ENCODE measurements at places on chromosomes 11 and 22.
A peak's percentile ranks its signal among the peaks of the same experiment; 100 is the strongest.

GRCh38 chr22:31826443-31826842 lies 72.6 kb downstream of the DEPDC5 start:
- DNase-seq: no peak

DNA sequence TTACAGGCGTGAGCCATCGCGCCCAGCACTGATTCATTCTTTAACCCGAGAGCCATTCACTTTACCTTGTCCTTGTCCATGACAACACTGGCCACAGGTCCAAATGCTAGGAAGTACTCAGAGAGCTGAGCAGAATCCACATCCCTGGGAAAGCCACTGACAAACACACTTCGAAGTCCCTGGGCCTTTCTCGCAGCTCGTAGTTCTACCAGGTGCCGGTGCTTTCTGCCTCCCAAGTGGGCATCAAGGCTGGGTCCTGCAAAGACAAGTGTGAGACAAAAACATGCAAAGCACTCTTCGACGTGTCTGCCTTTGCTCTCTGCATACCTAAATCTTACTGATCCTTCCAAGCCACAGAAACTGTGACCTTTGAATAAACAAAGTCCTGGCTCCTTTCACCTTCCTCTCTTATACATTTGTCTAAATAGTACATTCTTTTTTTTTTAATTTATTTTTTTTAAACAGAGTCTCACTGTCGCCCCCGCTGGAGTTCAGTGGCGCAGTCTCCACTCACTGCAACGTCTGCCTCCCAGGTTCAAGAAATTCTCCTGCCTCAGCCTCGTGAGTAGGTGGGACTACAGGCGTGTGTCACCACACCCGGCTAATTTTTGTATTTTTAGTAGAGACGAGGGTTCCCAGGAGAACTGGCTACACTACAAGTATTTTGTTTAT lies 2.2 kb downstream of the TUT1 start:
- DNase-seq: no peak

- DNase-seq: no peak
Measured at GRCh38 chr11:36360826-36361415, 64.8 kb downstream of the PRR5L start.

DNA sequence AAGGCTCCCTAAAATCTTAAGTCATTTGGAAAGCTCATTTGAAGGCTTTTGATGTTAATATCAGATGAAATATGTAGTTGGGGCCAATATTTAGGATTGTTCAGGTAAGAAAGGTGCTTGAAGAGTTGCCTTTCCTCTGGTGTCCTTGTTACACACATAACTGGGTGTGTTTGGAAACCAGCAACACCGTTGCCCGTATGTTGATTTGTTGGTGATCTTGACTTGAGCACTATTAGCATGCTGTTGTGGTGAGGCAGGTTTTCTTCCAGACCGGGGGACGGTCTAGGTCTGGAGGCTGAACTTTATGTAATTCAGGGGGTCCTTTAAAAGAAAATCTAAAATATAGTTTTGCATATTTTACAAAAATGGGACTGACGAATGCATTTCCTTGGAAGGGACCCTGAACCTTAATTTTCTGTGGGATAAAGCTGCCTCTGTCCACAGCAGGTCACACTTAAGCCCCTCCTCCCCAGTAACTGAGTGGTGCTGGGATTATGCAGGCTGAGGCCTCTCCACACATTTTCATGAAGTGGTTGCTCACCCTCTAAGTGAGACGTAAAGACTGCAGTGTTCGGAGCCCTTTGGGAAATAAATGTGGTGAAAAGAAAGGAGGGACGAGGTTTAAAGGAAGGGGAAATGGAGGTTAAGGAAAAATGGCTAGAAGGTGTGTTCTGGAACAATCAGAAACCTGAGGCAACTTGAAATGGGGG lies 1.8 kb downstream of the YWHAH start:
- no peak for DNase-seq

GRCh38 chr11:18726040-18726439 lies at the start of gene IGSF22:
Gene IGSF22 (minus strand): TSS chr11:18726188. CDS start chr11:18724236, 1,952 bp downstream.
- no peak for DNase-seq

GRCh38 chr11:113279591-113279990 lies 34.8 kb upstream of the TTC12 start:
- no peak for DNase-seq

GRCh38 chr22:25219211-25219689 lies at the start of gene CRYBB2:
Gene CRYBB2 (plus strand): TSS chr22:25219639. CDS start chr22:25221430, 1,791 bp downstream.
- no peak for DNase-seq

- DNase-seq: peak; percentile 56
Measured at GRCh38 chr11:62928011-62928410, 6.8 kb upstream of the CHRM1 start.

DNA sequence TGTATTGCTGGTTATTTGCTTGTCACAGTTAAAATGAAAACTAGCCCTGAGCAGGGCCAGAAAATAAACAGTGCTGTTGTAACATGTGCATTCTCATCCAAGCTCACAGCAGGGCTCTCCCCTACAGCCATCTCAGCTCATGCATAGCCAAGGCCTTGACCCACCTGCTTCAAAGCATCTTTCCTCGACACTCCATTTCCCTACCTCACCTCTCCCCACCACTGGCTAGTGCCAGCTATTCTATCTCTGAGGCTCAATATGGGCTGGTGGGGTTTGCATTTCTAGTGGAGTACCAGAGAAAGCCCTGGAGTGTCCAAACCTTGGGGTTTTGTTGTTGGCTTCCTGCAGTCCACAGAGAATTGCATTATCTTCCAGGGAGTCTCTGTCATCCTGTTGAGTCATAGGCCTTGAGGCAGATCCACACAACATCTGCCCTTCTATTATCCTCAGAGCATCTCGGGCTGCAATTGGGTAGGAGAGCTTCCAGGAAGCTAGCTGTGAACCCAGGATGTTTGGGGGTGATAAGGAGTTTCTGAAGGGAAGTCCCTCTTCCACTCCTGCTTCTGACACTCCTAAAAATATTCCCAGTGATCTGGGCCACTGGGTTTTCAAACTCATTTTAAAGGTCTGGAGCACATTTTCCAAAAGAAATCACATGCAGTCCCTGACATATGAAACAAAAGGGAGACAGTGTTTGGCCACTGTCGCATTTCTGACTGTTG lies 36.1 kb upstream of the AMOTL1 start:
- no peak for DNase-seq

DNA sequence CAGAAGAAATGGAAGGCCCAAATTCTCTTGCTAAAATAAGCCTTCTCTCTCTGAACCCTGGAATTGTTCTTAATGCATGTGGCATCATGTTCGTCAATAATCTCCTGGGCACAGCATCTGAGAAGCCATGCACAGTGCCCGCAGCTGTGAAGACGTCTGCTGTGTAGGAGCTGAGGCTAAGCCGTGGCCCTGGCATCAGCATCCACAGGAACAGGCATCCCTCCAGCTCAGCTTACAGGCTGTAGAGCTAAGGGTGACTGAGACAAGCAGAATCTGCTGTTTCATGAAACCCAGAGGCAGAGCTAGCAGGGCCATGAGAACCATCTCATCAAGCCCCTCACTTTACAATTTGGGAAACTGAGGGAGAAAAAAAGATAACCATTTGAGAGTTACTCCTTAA lies 60.6 kb downstream of the SEZ6L start:
- no peak for DNase-seq

GRCh38 chr11:18046116-18046777 lies at the start of gene TPH1:
Gene TPH1 (minus strand): TSS chr11:18046269. CDS start chr11:18040762, 5,507 bp downstream.
- DNase-seq: no peak

- no peak for DNase-seq
Measured at GRCh38 chr22:44200451-44200850, 19.7 kb downstream of the PARVG start.

DNA sequence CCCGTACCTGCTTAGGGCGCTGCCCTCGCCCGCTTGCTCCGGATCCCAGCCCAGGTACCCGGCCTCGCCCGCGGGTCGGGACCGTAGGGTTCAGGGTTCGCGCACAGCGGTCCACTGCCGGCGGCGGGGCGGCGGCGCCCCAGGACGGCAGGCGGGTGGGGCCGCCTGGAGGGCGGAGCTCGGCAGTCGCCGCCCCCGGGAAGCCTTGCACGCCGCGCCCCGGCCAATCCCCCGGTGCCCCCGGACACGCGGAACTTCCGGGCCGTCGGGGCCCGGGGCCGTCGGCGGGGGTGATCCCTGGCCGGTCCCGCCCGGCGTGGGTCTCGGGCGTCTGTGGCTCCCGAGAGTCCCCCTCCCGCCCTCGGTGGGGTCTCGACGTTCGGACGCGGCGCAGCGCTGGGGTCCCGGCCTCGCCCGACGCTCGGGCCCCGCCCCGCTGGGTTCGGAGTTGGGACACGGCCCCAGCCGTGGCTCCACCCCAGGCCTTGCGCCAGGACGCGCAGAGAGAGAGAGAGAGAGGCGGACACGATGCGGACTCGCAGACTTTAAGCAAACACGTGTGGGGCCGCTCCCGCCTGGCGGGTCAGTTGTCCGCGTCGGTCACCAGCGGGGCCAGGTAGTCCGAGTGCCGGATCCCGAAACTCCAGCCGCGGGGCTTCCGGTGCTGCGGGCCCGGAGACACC lies at the start of gene TYMP:
TSS of gene TYMP (minus strand) at position 116 of the 683 bp plus-strand sequence. CDS start 303 bp downstream, outside the sequence.
- no peak for DNase-seq

GRCh38 chr11:75831915-75832502 lies 17.0 kb downstream of the UVRAG start:
- DNase-seq: no peak

GRCh38 chr11:129447654-129448239 lies 72.1 kb downstream of the BARX2 start:
- no peak for DNase-seq

DNA sequence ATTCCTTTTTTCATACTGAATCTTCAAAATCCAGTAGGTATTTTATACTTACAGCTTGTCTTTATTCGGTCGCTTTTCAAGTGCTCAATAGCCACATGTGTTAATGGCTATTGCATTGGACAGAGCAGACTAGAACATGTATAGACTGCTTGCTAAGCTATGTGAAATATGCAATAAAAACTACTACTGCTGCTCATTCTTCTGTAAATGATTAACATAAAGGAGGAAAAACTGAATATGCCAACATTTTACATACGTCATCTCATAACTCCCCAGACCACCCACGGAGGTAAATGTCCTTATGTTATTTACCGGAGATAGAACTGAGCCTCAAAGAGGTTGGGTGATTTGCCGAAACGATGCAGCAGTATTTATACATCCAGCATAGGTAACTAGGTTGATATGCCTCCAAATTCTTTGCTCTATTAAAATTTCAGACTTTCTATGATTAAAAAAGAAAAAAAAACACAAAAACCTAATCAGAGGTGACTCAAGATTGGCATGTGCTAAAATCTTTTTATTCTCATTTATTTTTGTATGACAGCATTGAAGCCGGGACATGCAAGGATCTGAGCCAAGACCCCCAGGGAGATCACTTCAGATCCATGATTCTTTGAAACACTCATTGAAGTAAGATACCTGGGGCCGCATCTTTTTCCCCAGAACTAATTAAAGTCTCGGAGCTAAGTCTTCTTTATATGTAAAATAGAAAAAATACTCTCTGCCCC lies 78.5 kb upstream of the OR5AK2 start:
- DNase-seq: no peak

DNA sequence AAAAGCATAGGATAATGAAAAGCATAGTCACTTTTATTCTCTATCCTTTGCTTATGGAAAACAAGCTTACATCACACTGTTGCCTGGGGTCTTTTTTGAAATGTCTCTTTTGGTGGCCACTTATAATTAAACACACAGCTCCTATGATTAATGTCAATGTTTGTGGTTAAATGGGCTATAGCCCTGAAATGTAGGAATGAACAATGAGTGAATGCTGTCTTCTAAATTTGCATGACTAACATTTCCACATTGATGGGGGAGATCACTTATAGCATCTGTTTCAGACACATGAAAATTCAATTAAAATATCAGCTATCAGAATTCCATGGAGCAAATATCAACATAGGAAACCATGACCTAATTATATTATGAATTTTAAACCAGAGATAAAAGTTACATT lies 171.4 kb upstream of the FAT3 start:
- DNase-seq: no peak

DNA sequence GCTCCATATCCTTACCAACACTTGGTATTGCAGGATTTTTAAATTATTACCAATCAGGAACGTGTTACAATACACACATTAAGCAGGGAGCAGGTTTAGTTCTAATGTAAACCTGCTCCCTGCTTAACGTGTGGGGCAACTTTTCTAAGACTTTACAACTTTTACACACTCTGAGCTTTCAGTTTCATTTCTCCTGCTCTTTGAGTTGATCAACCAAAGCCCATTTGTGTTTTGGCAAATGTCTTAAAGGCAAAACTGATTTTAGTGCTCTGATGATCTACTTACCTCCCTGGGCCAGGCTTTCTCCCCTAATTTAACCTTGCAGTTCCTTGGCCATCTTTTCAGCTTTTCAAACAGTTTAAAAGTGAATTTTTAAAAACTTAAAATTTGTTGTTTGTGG lies 70.9 kb downstream of the ZBTB44 start:
- DNase-seq: no peak

DNA sequence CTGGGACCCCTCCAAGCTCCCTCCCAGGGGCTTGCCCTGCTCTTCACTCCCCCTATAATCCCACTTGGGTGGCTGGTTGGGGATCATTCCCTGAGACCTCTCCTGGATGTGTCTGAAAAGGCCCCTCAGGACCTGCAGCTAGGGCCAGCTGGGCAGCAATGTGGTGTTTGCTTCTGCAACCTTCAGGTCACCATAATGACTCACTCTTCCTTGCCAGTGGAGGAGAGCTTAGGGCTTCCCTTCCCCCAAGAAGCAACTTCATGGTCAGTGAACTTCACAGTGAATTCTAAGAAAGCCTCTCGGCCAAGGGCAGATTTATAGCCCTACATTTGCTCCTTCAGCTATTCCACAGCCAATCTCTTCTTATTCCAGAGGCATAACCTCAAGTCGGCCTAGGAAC lies 45.1 kb upstream of the TSPAN18 start:
- no peak for DNase-seq

- no peak for DNase-seq
Measured at GRCh38 chr22:35894464-35894878, 134.2 kb downstream of the RBFOX2 start.

GRCh38 chr11:17812865-17813187 lies 78.2 kb downstream of the KCNC1 start:
- DNase-seq: no peak

DNA sequence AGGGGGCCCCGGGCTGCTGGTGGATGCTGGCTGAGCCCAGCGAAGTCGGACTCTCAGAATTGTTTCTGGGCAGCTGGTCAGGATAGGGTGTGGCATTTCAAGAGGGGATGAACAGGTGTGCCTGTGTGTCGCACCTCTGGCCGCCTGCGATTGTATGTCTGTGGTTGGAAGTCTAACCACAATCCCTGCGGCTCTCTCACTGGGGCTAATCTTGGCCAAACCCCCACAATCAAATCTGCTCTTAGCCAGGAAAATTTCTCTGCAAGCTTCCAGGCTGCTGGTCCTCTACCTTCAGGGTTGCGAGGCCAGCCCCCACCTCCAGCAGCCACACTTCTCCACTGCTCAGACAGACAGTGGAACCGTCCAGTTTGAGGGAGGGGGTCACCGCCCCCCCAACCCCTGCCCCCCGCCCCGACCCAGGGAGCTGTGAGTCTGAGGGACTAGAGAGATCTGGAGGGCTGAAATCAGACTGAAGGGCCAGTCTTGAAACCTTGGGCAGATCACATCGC lies 953 bp downstream of the ATG16L2 start:
- DNase-seq: no peak

Measured in NCI-H1694 (cell line).